ENCODE measurements at places on chromosomes 6 and 20. TPM values are rescaled to one million over a fixed set of nuclear protein-coding genes. Genes with fewer than 3 reads are reported as not detected.

DNA sequence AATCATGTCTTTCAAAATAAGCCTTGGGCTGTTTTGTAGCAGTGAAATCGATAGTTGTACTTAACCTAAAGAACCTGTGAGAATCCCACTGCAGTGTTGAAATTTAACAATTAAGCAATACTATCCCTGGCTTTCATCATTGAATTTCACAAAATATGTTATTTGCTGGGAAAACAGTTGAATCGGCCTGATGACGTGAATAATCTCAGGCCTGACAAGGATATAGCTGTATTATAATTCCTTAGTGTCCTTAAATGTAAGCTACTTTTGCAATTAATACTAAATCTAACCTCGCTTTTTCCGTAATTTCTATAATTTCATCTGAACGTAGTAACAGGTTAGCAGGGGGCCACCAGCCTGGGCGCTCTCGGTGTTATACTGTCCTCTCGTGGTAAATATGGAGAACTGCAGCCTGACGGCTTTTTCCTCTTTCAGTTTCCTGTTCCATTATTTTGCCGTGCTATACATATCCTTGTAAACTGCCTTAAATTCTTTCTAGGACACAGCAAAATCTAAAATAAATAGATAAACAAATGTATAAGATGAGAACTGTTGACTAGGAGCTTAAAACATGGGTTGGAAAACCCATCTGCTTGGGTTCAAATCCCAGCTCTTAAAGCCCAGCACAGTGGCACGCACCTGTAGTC lies 24.0 kb downstream of the MTFR2 start:
- no peaks in the 10 kb centered on the region for H3K4me1 ChIP-seq
- H3K27ac ChIP-seq, result no peak overlapping the region
- H3K4me3 ChIP-seq, result no peak overlapping the region
- DNase-seq, result peak; percentile 73

DNA sequence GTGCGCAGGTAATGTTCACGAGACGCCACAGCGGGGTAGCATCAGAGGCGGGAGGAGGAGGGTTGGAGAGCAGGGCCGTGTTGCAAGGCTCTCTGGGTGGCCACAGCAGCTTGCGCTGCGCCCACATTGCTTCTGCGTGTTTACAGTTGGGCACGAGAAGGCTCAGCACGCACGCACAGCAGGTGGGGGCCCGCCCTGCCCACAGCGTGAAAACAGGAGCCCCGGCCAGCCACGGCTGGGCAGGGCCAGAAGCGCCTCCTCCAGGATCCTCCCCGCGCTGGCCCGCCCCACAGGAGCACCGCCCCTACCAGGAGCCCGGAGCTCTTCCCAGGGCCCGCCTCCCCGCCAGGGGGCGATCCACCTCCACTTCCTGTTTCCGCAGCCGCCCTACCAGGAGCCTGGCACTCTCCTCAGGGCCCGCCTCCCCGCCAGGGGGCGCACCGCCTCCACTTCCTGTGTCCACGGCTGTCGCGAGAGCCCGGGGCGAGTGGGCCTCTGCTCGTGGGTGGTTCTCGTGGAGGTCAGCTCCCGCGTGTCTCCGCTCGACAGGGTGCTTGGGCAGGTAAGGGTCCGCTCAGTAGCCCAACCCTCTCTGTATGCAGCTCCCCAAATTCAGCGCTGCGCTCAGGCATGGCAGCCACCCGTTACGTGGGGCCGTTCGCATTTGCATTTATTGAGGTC lies at the start of gene FAM50B:
TSS of gene FAM50B (plus strand) at position 449 of the 681 bp plus-strand sequence. CDS start 439 bp downstream, outside the sequence.
- peak within 1 kb of the TSS; percentile 39 for H3K4me3 ChIP-seq
- peaks cover 10% of the 10 kb centered on the region for H3K4me1 ChIP-seq
- H3K27ac ChIP-seq, result peak within 1 kb of the TSS; percentile 80
- no peaks in the 10 kb centered on the region for H3K27me3 ChIP-seq
- DNase-seq, result peak; percentile 96

DNA sequence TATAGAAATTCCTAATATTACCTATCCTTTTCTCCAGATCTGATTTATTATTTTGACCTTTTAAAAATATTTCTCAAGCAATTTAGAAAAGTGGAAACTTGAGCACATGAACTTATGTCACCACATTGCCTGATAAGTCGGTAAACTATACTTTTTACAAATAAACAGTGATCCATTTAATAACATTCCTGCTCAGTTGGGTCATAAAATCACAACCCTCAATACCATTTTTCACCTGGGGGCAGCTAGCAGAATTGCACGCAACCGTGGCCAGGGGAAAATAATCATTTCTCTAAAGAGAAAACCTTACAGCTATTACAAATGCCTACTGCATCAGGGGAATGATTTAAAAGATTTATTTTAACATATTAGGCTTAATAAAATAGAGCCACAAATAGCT lies 614.5 kb downstream of the PHF3 start:
- H3K27ac ChIP-seq, result no peak overlapping the region
- no peaks in the 10 kb centered on the region for H3K4me1 ChIP-seq
- no peak for DNase-seq
- no peak overlapping the region for H3K4me3 ChIP-seq

GRCh38 chr20:23614163-23614562 lies 8.4 kb upstream of the CST9 start:
- peaks cover 35% of the 10 kb centered on the region for H3K4me1 ChIP-seq
- H3K27ac ChIP-seq, result peak overlapping the region; percentile 59
- no peaks in the 10 kb centered on the region for H3K36me3 ChIP-seq
- no peaks in the 10 kb centered on the region for H3K27me3 ChIP-seq
- no peak overlapping the region for H3K4me3 ChIP-seq

- H3K4me3 ChIP-seq, result no peak overlapping the region
- H3K27me3 ChIP-seq, result no peaks in the 10 kb centered on the region
- no peaks in the 10 kb centered on the region for H3K36me3 ChIP-seq
- H3K27ac ChIP-seq, result no peak overlapping the region
- no peak for DNase-seq
These were observed 120.3 kb upstream of the LGSN start for GRCh38 chr6:63440057-63440456.

GRCh38 chr6:149286905-149287304 lies 30.6 kb upstream of the TAB2 start:
- H3K4me3 ChIP-seq, result no peak overlapping the region
- DNase-seq, result no peak
- H3K27ac ChIP-seq, result no peak overlapping the region
- no peaks in the 10 kb centered on the region for H3K27me3 ChIP-seq

GRCh38 chr6:184161-184700 lies 108.1 kb upstream of the DUSP22 start:
- no peaks in the 10 kb centered on the region for H3K27me3 ChIP-seq
- DNase-seq, result no peak
- no peak overlapping the region for H3K27ac ChIP-seq
- no peaks in the 10 kb centered on the region for H3K36me3 ChIP-seq

GRCh38 chr6:44268095-44268628 lies 2.1 kb upstream of the TMEM151B start:
- H3K4me3 ChIP-seq, result no peak overlapping the region
- no peaks in the 10 kb centered on the region for H3K36me3 ChIP-seq
- H3K27me3 ChIP-seq, result peaks cover 54% of the 10 kb centered on the region
- H3K27ac ChIP-seq, result no peak overlapping the region
- no peak for DNase-seq
- H3K4me1 ChIP-seq, result peaks cover 26% of the 10 kb centered on the region

DNA sequence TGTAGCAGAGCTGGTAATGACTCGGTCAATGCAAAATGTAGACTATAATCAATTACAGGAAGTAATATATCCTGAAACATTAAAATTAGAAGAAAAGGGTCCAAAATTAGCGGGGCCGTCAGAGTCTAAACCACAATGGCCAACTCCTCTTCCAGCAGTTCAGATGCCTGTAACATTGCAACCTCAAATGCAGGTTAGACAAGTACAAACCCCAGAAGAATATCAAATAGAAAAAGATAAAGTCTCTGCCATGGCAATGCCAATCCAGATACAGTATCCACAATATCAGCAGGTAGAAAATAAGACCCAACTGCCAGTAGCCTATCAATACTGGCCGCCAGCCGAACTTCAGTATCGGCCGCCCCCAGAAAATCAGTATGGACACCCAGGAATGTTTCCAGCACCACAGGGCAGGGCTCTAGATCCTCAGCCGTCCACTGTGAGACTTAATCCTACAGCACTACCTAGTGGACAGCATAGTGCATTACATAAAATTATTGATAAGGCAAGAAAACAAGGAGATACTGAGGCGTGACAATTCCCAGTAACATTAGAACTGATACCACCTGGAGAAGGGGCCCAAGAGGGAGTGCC lies 158.4 kb downstream of the GPX5 start:
- DNase-seq, result no peak
- H3K27ac ChIP-seq, result no peak overlapping the region
- no peaks in the 10 kb centered on the region for H3K4me1 ChIP-seq
- H3K36me3 ChIP-seq, result no peaks in the 10 kb centered on the region

GRCh38 chr6:26349964-26350857 lies 14.8 kb upstream of the BTN3A2 start:
- DNase-seq, result no peak
- H3K4me1 ChIP-seq, result no peaks in the 10 kb centered on the region
- H3K4me3 ChIP-seq, result no peak overlapping the region
- no peaks in the 10 kb centered on the region for H3K36me3 ChIP-seq
- H3K27me3 ChIP-seq, result no peaks in the 10 kb centered on the region

DNA sequence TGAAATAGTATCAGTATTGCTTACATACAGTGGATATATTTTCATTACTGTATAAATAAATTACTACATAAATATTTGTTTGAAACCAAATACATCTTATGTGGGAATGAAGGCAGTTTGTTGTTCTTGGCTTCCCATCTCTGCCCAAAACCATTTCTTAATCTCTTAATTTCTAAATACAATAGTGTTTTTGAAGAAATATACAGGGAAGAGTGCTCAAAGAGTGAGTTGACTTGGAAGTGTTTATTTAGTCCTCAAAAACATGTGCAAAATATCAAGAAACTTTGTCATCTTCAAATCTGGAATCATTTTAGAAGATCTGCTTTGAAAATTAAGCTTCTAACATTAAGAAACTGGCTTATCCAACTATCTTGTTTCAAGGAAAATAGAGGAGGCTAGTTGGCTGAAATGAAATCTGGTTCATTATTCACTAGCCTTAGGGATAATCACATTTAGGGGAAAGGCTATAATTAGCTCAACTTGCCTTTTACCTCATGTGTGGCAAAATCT lies 259.8 kb upstream of the FLRT3 start:
- no peaks in the 10 kb centered on the region for H3K36me3 ChIP-seq
- no peaks in the 10 kb centered on the region for H3K27me3 ChIP-seq
- H3K4me1 ChIP-seq, result no peaks in the 10 kb centered on the region
- H3K27ac ChIP-seq, result no peak overlapping the region

- H3K4me1 ChIP-seq, result peaks cover 53% of the 10 kb centered on the region
- no peak for DNase-seq
- H3K27ac ChIP-seq, result no peak within 1 kb of the TSS
- no peaks in the 10 kb centered on the region for H3K27me3 ChIP-seq
- no peaks in the 10 kb centered on the region for H3K36me3 ChIP-seq
- no peak within 1 kb of the TSS for H3K4me3 ChIP-seq
These were observed at the start of gene RAMACL for GRCh38 chr6:166586424-166587156. Gene RAMACL, minus strand, starts transcription at chr6:166586678. Its CDS starts 201 bp downstream, at chr6:166586477.

DNA sequence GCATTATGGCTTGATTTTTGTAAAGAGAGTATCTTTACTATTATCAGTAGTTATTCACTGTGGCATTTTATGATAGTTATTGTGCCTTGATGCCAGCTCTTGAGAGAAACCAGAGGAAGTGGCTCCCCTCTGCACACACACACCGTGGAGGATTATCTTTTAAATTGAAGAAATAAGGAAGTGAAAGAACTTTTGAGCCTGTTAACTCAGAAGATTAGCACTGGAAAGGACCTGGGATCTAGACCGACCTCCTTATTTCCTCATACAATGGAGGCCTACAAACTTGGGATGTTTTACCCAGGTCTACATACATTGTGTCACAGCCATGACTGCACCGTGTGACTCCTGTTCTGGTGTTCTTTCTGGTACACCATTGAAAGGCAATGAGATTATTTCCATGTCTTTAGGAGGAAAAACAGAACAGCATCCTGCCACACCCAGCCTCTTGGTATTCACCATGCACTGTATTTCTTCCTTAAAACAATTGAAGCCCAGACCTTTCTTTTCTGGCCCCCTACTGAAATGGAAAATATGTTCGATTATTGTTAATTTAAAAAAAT lies 40.6 kb downstream of the HECA start:
- no peak for DNase-seq
- no peak overlapping the region for H3K4me3 ChIP-seq
- H3K27ac ChIP-seq, result no peak overlapping the region
- no peaks in the 10 kb centered on the region for H3K27me3 ChIP-seq

- no peak overlapping the region for H3K4me3 ChIP-seq
- H3K36me3 ChIP-seq, result no peaks in the 10 kb centered on the region
- no peaks in the 10 kb centered on the region for H3K4me1 ChIP-seq
- DNase-seq, result no peak
- no peak overlapping the region for H3K27ac ChIP-seq
These were observed 406.2 kb upstream of the MMS22L start for GRCh38 chr6:97689078-97689754.

- peak overlapping the region; percentile 17 for H3K27ac ChIP-seq
- H3K36me3 ChIP-seq, result no peaks in the 10 kb centered on the region
- H3K4me3 ChIP-seq, result no peak overlapping the region
- H3K4me1 ChIP-seq, result peaks cover 54% of the 10 kb centered on the region
- no peaks in the 10 kb centered on the region for H3K27me3 ChIP-seq
- DNase-seq, result no peak
These were observed 85.0 kb downstream of the CAP2 start for GRCh38 chr6:17478223-17478907.

- peak overlapping the region; percentile 93 for H3K27ac ChIP-seq
- DNase-seq, result no peak
- H3K4me3 ChIP-seq, result peak overlapping the region; percentile 80
- peaks cover 32% of the 10 kb centered on the region for H3K4me1 ChIP-seq
These were observed 462 bp upstream of the SLC35B3 start for GRCh38 chr6:8435845-8436168.

GRCh38 chr6:142420802-142421201 lies 119.0 kb downstream of the ADGRG6 start:
- no peak overlapping the region for H3K27ac ChIP-seq
- DNase-seq, result no peak
- H3K4me3 ChIP-seq, result no peak overlapping the region
- H3K36me3 ChIP-seq, result no peaks in the 10 kb centered on the region

DNA sequence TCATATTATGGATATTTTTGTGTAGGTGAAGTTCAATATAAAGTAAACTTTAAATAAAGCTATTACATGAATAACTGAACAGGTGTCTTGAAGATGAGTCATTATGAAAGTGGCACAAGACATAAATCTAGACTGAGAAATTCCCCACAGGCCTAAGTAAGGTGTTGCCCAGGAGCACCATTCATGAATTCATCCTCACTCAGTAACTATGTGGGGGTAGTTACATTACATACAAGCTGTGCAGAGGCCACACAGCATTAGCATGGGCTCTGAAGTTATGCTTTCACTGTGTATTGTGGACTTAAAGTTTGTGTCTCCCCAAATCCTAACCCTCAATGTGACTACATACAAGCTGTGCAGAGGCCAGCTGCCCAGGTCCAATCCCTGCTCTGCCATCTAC lies 65.9 kb downstream of the BCAS1 start:
- H3K27ac ChIP-seq, result no peak overlapping the region
- no peak overlapping the region for H3K4me3 ChIP-seq
- no peaks in the 10 kb centered on the region for H3K36me3 ChIP-seq
- no peak for DNase-seq
- no peaks in the 10 kb centered on the region for H3K27me3 ChIP-seq

Gene EEF1E1
- 12.5 TPM for total RNA-seq

Gene MAFB
- 31.5 TPM for total RNA-seq

Gene TMEM200A
- 4.4 TPM for total RNA-seq

Gene BTN1A1
- total RNA-seq, result not detected

Gene HLA-DRB5
- 20.8 TPM for total RNA-seq

Gene STX7
- total RNA-seq, result 56.9 TPM

Gene IL17A
- not detected for total RNA-seq

Gene ADGRB3
- 11.5 TPM for total RNA-seq

Gene DEFB123
- total RNA-seq, result not detected

Gene PMEPA1
- total RNA-seq, result 23.3 TPM

Gene RUNX2
- 2.9 TPM for total RNA-seq

Gene NKAPL
- total RNA-seq, result 2.6 TPM
